Fibroblast of upper back skin (primary cell): ENCODE measurements at places on chromosomes 6 and 20.
A peak's percentile ranks its signal among the peaks of the same experiment; 100 is the strongest.

GRCh38 chr20:44087051-44087856 lies 99.7 kb downstream of the JPH2 start:
- DNase-seq = no peak

- peak; percentile 69 for DNase-seq
These were observed 44.4 kb downstream of the TRAM2 start for GRCh38 chr6:52532457-52532856.

DNA sequence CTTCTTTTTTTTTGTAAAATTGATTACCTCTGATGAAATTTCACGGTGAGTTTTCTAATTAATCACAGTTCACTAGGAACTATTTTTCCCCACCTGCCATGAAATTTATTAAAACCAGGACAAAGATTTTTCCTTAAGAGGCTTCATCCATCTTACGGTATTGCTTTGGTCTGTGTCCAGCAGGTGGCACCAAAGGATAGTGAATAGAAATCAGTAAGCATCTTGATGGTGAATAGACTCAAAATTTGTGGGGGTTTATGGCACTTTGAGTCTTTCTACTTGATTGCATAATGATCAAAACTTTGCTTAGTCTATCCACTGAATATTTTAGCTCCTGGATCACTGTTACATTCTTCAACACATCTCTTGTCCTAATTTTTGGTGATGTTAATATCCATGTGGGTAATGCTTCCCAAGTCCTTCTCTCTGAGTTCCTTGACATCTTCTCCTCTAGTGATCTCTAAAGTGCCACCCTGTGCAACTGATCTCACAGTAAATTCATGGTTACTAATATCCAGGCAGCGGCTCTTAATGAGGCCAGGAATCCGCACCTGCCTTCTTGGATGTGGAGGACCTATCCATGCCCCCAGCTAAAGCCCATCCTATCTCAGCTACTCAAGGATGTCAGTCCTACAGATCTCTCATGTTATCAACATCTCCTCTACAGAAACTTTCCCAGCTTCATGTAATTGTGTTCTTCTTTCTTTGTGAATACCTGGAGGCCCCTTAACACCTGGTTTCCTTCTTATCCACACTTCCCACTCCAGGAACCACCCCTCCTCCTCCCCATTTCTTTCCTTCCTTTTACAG lies 54.5 kb downstream of the STMND1 start:
- DNase-seq = peak; percentile 86

GRCh38 chr6:46876126-46876525 lies 45.6 kb downstream of the ADGRF5 start:
- peak; percentile 22 for DNase-seq

GRCh38 chr6:125094563-125094962 lies 59.0 kb upstream of the TPD52L1 start:
- DNase-seq = peak; percentile 69

DNA sequence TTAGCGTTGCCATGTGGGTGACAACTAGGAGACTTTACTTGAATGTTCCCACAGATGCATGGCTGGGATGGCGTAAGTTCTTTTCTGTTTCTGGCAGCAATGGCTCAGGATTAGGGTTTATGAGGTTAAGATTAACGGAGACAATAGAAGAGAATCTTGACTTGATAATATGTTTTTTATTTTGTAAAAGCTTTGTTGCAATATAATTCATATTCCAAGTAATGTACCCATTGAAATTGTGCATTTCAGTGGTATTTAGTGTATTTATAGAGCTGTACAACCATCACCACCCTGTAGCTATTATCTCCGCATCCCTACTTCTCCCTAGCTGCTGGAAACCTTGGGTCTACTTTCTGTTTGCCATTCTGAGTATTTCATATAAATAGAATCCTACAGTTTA lies 349.2 kb downstream of the UTRN start:
- no peak for DNase-seq

DNA sequence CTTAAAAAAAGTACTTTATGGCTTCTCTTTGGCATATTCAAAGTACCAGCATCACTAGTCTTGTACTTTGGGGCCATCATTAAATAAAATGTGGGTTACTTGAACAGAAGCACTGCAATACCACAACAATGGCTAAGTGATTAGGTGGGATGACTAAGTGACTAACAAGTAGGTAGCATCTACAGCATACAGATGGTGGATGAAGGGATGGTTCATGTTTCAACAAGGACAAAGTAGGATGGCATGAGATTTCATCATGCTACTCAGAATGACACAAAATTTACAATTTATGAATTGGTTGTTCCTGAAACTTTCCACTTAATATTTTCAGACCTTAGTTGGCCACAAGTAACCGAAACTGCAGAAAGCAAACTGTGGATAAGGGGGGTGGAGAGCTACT lies 7.7 kb downstream of the MPC1 start:
- DNase-seq = peak; percentile 17

GRCh38 chr6:118535176-118535844 lies 12.8 kb upstream of the PLN start:
- DNase-seq = no peak
